ENCODE measurements at places on chromosomes 2 and 18.

DNA sequence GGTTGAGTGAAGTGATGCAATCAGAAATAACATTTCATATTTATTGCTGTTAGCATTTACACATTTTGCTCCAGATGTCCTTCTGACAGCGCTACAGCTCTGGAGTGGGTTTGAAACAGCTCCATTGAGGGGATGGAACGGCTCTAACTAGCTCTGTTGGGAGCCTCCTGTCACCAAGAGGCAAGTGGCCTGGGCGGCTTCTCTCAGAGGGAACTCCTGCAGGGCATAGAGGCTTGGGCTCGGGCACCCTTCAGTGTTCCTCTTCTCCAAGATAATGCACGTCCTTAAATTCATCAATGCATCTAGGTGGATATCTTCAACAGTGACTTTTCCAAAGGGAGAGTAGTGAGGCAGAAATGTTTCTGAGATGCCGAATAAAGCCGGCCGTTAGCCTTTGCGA lies 122.5 kb downstream of the CNTNAP5 start:
- no peak for DNase-seq

- DNase-seq: no peak
Measured at GRCh38 chr2:96109361-96109680, 7.0 kb downstream of the ADRA2B start.

DNA sequence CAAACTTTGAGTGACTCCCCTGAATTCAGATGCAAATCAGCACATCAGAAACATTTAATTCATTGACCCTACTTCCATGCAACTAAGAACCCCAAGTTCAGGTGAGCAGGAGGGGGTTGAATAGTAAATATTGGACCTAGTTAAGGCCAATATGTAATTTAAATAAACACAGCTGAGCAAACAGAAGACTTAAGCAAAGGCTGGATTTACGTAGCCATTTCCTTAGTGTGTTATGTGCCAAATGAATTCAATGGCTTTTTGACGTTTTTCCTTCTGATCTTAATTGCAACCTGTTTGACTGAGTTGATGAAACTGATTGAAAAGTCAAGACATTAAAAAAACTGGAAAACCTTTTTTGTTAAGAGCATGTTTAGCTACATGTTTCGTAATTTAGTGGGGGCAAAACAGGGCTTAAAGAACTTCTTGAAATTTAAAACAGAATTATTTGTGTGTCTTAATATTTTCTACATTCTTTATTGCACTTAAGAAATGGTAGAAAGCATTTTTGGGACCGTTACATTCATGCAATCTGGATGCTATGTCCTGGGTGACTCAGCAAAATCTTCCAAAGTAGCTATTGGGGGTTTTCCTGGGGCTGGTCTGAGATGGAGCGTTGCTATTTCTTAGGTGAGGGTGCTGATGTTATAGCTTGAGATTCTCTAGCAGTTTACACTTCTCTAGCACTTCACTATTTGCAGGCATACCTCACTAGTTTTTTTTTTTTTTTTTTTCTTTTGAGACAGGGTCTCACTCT lies 25.5 kb upstream of the KCNE4 start:
- DNase-seq: no peak

DNA sequence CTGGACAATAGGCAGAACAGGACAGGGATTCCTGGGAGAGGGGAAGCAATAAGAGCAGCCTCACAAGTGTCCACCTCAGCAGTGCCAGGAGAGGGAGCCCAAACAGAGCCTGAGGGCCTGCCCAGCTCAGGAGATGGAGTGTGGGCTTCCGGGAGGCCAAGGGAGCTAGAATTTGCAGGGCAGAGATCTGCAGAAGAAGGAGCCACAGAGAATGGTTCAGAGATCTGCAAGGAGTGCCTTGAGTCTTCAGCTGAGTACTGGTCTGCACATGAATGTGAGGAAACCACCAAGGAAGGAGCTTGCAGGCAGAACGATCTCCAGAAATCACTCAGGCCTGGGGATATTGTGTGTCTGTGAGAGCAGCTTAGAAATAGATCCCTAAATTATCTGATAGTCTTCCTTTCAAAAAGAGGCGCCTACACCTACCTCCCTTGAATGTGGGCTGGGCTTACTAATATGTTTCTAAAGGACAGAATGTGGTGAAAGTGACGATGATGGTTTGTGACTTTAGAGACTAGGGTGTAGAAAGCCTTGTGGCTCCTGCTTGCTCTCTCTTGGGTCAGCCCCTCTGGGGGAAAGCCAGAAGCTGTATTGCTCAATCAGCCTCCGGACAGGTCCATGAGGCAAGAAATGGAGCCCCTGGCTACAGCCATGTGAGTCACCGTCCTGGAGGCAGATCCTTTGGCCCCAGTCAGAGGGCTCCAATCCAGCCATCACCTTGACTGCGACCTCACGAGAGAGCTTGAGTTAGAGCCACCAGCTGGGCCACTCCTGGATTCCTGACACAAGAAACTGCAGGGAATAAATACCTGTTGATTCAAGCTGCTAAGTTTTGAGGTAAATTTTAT lies 7.6 kb upstream of the LPIN1 start:
- no peak for DNase-seq

GRCh38 chr2:120626566-120626965 lies 109.1 kb upstream of the GLI2 start:
- DNase-seq: no peak

GRCh38 chr2:2775018-2775417 lies 443.9 kb upstream of the MYT1L start:
- DNase-seq: no peak

DNA sequence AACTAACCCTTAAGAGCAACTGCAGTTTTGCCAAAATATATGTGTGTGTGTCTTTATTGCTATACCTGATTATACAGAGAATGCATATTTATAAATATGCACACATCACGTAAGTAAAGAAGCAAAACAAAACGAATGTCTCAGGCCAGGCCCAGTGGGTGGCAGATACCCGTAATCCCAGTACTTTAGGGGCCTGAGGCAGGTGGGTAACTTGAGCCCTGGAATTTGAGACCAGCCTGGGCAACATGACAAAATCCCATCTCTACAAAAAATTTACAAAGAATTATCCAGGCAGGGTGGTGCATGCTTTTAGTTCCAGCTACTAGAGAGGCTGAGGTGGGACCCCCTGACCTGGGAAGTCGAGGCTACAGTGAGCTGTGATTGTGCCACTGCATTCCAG lies 745.3 kb downstream of the SATB2 start:
- no peak for DNase-seq

- DNase-seq: no peak
Measured at GRCh38 chr2:189552991-189553404, 27.6 kb downstream of the SLC40A1 start.

DNA sequence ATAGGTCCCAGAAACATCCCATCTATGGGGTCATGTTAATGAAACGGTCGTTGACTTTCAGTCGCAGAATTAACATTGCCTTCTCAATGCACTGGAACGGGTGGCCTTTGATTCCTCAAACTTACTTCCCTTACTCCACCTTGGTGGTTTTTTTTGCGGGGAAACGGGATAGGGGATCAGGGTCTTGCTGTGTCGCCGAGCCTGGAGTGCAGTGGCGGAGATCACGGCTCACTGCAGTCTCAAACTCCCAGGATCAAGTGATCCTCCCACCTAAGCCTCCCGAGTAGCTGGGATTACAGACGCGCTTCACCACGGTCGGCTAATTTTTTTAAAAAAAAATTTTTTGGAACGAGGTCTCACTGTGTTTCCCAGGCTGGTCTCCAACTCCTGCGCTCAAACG lies 754 bp downstream of the ATG16L1 start:
- no peak for DNase-seq

- DNase-seq: no peak
Measured at GRCh38 chr2:102892698-102893310, 131.0 kb downstream of the TMEM182 start.

GRCh38 chr2:65388051-65388531 lies 44.3 kb downstream of the SPRED2 start:
- no peak for DNase-seq

GRCh38 chr2:45379399-45380087 lies 231.5 kb downstream of the SRBD1 start:
- no peak for DNase-seq

DNA sequence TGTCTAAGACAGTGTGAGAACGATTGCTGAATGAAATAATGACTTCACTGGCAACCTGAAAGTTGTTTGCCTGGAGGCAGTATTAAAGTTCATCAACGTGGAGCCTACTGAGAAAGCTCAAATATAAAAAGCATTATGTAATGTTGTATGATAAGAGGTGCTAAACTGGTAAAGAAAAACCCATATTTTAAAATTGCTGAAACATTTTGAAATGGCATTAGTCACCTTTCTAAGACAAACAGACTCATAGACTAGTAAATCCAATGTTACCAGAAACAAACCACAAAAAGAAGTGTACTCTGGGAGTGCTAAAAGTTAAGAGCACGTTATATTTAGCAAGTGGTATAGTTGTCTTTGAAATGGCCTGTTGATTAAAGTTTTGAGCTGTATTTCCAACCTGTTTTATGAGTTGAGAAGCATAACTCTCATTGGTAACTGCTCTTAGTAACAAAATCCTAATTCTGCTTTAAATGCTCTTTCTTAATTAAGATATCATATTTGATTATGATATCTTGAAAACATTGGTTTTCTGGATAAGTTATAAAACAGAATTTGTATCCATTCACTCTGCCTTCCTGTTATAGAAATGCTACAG lies 62.7 kb downstream of the CYP1B1 start:
- DNase-seq: no peak

GRCh38 chr2:26640331-26640745 lies 828 bp downstream of the CIB4 start:
- DNase-seq: no peak

GRCh38 chr2:240595381-240596079 lies 9.0 kb downstream of the CAPN10 start:
- DNase-seq: no peak

GRCh38 chr2:20487030-20487391 lies 40.1 kb downstream of the RHOB start:
- no peak for DNase-seq

DNA sequence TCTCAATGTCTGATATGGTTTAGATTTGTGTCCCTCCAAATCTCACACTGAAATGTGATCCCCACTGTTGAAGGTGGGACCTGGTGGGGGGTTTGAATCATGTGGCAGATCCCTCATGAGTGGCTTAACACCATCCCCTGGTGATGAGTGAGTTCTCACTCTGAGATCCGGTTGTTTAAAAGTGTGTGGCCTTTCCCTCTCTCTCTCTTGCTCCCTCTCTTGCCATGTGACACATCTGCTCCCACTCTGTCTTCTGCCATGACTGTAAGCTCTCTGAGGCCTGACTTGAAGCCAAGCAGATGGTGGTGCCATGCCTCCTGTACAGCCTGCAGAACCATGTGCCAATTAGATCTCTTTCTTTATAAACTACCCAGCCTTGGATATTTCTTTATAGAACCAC lies 108.8 kb downstream of the RBMS1 start:
- no peak for DNase-seq

- DNase-seq: no peak
Measured at GRCh38 chr2:135744760-135745314, 3.2 kb downstream of the UBXN4 start.

GRCh38 chr2:157192445-157193423 lies 64.8 kb upstream of the GALNT5 start:
- DNase-seq: no peak

DNA sequence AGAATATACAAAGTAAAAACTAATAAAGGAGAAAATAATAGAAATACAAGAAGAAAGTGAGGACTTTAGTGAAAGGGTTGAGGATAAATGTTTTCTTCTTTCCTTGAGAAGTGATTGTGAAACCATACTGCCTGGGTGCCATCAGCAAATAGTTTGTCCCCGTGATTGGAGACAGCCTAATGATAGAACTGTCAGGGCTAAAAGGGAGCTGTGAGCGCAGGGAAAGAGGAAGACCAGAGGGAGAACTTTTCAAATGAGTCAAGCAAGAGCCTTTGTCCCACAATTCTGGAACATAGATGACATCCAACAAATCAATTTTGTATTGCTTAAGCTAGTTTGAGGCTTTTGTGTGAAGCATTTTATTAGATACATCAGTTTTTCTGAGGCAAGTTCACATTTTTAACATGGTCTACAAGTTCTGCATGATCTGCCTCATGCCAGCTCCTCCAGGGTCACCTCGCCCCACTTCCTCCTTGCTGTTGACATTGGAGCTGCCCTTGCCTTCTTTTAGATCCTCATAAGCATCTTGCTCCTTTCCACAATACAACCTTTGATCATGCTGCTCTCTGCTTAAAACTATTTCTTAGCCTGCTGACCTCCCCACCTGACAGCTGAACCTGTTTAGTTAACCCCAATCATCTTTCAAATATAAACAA lies 213.4 kb upstream of the REG3G start:
- DNase-seq: no peak

- no peak for DNase-seq
Measured at GRCh38 chr2:226339616-226340015, 460.0 kb downstream of the IRS1 start.

GRCh38 chr2:79695248-79695647 lies 182.4 kb downstream of the CTNNA2 start:
- no peak for DNase-seq

DNA sequence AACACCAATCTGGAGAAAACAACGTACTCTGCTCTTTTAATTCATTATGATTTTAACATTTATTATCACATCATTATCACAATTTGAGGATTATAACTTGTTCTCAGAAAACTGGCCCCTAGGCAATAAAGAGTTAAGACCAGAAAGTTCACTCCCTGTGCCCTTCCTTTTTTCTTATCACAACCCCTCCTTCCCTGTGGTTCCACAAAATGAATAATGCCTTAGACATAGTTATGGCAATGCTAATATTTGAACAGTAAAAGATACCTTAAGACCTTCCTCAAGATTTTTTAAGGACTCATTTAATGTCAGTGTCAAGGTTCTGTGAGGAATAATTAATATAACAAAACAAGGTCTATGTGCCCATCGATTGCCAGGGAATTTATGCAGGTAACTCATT lies 596.2 kb downstream of the ARHGAP15 start:
- DNase-seq: no peak

- DNase-seq: no peak
Measured at GRCh38 chr2:236862526-236862925, 223.2 kb upstream of the COPS8 start.

DNA sequence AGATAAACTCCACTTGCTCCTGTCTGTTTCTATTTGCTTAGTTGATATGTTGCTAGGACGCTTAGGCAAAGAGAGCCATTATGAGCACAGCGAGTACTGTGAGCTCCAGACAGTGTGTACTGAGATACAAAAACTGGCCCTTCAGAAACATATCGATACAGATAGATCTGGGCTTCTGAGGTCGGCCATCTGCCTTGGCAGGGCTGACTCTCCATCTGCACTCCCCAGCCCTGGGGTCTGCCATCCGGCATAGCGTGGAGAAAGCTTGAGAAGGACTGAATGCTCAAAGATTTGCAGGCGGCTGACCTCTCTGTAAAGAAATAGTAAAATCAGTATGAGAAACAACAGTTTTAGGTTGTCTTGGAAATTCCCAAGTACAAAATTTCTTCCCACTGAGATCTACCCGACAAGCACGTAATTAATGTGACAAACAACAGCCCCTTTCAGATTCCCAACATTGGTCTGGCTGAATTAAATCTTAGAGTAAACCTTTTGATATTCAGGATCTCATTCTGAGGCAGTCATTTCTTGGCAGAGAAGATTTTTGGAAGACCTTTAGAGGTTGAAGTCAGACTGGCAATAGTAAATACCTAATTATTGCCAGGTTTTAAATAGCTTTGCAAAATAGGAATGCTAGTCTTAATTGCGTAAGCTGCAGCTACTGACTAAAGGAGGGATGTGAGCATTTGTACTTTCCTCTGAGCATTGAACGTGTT lies 127.4 kb downstream of the CHST9 start:
- no peak for DNase-seq

Data from stimulated activated CD4-positive, alpha-beta T cell treated with anti-CD3 and anti-CD28 coated beads, Interleukin-15, amount 100 ng/mL, for 1 hour (primary cell).